Stimulated activated CD8-positive, alpha-beta memory T cell treated with anti-CD3 and anti-CD28 coated beads, Interleukin-4, amount 100 ng/mL, for 1 hour (primary cell): ENCODE measurements at places on chromosomes 7 and 10.

GRCh38 chr10:48533951-48534720, 70.7 kb downstream of the ARHGAP22 start:
- no peak for DNase-seq

- DNase-seq: no peak
Observed at GRCh38 chr7:43726466-43726865, 2.9 kb downstream of the COA1 start.

- no peak for DNase-seq
Observed at GRCh38 chr7:98387544-98388226, 13.2 kb downstream of the BAIAP2L1 start.

DNA sequence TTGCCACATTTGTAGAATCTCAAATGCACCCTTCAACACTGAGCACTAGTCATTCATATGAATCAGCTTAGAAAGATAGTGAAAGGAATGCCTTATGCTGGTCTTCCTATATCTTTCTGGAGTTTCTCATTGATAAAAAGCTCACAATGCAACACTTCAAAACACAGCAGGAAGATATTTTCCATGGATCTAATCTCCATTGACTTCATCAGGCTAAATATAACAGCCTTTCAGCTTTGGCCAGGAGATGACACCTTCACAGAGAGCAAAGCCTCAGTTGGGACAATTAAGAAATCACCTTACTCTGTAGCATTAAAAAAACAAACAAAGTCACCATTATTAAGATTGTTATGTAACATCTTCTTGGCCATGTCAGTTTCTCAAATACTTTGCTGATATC, 6.7 kb downstream of the NRP1 start:
- DNase-seq: no peak

GRCh38 chr7:150359622-150360362, 8.8 kb upstream of the REPIN1 start:
- DNase-seq: no peak
